ENCODE measurements at places on chromosomes 6 and 20.

DNA sequence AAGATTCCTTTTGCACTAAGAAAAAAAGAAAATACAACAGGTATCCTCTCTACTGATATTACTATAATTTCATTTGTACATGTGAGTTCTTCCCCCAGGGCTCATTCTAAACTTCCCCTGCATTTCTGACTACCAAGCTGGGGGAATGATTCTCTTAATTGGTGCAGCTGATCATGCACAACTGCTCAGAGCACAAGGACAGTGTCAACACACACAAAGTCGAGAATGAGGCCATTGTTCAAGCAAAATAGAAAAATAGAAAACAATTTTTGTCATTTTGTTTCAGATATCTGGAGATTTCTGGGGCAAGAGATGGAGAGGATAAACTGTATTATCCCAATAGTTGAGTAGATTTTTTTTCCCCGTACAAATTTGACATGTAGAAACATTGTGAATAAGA is 236.3 kb downstream of the HAO1 start:
- DNase-seq: no peak

DNA sequence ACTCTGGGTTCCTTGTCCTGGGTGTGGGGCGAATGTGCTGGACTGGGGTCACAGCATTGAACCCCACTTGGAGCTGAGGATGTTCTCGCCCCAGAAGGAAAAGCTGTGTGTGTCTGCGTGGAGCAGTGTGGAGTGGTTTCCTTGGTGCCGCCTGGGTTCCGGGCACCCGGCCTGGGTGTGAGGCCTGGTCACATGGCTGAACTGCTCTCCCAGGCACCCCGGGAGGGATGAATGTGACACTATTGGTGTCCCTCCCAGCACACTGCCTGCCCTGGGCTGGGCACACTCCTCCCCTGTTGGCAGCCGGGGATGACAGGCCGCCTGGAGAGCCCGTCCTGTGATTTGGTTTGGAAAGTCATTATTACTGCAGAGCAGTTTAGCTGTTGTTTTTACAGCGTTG is 12.3 kb downstream of the MYT1 start:
- DNase-seq: no peak

GRCh38 chr6:24464253-24465038 is 24.9 kb downstream of the GPLD1 start:
- no peak for DNase-seq

- peak; percentile 23 for DNase-seq
Measured at GRCh38 chr6:70686548-70687133, 19.0 kb downstream of the SMAP1 start.

DNA sequence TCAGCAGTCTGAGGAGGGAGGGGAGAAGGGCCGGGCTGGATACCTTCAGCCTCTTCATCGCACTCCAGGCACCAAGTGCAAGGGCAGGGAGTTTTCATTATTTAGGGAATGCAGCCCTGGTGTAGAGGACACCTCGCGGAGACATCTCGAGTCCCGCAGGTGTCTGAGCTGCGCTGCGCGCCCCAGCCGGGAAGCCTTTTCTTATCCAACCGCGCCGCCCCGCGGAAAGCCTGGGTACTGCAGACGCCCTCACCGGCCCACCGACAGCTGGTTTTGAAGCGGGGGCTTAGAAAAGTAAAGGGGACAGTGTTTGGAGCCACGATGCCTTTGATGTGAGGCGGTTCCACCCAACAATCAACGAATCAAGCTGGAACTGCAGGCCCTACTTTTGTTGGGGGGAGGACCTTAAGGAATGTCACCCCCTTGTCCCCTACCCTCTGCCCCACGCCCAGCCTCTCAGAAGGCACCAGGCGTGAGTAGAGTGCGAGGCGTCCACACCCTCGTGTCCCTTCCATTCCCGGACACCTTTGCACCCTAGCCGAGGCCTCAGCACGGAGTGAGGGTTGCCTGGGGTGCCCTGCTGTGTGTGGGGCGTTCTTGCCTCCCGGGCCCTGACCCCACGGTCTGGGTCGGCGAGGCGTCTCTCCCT is 8.6 kb downstream of the NKX2-2 start:
- DNase-seq: peak; percentile 88

- DNase-seq: no peak
Measured at GRCh38 chr20:38418509-38419204, 16.5 kb downstream of the SNHG17 start.

DNA sequence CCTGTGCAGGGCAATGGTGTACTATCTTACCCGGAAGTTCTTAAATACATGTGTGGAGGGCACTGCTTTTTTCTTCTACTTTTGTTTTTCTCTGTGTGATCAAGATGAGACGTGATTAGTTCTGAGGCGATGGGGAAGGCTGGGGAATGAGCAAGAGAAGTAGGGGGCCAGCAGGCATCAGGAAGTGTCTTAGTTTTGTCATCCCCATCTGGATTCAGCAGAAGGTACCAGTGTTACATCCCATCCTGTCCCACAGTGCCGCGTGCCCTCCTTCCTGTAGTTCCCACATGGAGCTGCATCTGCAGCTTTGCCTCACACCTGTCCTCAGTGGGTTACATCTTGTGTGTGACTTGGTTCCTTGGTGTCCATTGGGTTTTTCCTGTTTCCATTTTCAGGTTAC is 86.9 kb downstream of the FNDC1 start:
- DNase-seq: no peak

DNA sequence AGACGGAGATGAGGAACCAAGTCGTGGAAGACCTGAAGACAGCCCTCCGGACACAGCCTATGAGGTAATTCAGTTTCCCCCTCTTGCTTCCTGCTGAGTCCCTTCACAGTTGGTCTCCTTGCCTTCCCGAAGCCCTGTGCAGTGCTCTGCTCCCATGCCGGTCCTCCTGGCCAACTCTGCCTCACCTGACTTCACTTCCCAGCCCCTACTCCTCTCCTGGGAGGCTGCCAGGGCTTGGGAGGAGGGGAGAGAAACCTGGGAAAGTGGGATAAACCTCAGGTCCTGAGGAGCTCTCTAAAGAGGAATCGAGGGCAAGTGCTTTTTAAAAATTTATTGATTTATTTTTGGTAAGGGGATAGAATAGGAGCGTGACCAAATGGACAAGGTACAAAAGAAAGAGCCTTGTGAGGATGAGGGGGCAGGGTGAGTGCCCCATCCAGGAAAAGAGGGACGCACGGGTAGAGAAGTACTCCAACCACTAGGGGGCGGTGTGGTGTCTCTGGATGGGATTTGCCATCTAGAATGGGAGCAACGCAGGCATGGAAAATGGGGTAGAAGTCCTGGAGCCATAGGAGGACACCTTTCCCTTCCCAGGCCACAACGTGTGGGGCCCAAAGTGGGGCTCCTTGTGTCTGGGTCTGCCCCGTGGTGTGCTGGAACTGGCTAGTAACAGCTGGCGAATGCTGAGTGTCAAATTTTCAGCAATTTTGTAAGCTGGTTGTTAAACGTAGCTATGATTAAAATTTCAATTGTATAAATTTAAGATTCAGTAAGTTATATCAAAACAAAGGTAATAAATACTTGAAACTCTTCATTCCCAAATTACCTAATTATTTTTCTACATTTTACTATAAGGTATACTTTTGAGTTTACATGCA is 69.0 kb downstream of the MOCS1 start:
- peak; percentile 68 for DNase-seq

GRCh38 chr6:90184334-90185298 is 112.0 kb downstream of the BACH2 start:
- DNase-seq: no peak

GRCh38 chr6:117547688-117548621 is 54.4 kb downstream of the GOPC start:
- peak; percentile 52 for DNase-seq

GRCh38 chr20:23368316-23369071 is 6.5 kb downstream of the GZF1 start:
- no peak for DNase-seq

- no peak for DNase-seq
Measured at GRCh38 chr6:155996151-155996550, 540.5 kb upstream of the NOX3 start.

GRCh38 chr6:116381000-116381399 is 10.3 kb downstream of the DSE start:
- DNase-seq: no peak

DNA sequence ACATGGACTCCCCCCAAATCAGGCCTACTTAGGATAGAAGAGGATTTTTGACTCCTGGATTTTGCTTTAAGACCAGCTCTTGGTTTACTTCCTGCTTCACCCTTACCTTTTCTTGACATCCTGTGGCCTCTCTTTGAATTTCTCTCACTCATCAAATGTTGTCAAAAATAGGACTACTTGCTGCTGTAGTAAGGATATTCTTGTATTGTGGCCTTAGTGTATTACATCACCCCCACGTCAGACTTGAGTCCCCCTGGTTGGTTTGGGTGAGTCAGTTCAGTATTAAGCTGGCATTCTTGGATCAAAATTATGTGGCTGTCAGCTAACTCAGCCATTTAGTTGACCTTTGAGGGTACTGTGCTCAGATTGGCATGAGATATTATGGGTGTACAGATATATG is 1.1 kb downstream of the TPX2 start:
- DNase-seq: no peak

DNA sequence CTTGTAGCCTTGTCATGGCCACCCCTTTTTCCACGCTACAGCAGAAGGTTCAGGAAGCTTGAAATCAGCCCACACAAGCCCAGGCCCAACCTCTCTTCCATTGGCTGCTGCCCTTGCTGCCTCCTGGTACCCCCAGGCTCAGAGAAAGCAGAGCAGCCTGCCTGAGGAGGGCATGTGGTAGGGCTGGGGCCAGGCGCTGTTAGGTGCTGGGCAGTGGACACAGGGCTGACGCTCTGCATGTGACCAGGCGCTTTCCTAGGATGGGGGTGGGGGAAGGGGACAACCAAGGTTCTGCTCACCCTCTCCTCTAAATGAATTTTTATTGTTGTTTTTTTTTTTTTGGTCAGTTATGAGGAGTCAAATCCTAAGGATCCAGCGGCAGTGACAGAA is 36.3 kb upstream of the ID1 start:
- no peak for DNase-seq

DNA sequence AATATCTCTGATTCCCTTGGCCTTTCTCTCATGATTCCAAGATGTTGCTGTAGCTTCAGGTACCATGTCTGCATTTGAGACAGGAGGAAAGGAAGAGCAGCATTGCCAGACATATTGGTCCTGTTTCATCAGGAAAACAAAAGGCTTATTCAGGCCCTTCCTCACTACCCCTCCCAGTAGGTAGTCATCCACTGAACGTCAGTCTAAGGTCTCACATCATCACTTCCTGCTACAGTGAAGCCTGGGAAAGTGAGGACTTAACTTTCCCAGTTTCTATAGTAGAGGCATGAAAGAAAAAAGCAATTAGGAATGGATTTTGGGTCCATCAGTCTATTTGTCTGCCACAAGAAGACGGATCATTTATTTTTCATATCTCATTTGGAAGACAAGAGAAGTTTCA is 85.7 kb upstream of the SOX4 start:
- no peak for DNase-seq

DNA sequence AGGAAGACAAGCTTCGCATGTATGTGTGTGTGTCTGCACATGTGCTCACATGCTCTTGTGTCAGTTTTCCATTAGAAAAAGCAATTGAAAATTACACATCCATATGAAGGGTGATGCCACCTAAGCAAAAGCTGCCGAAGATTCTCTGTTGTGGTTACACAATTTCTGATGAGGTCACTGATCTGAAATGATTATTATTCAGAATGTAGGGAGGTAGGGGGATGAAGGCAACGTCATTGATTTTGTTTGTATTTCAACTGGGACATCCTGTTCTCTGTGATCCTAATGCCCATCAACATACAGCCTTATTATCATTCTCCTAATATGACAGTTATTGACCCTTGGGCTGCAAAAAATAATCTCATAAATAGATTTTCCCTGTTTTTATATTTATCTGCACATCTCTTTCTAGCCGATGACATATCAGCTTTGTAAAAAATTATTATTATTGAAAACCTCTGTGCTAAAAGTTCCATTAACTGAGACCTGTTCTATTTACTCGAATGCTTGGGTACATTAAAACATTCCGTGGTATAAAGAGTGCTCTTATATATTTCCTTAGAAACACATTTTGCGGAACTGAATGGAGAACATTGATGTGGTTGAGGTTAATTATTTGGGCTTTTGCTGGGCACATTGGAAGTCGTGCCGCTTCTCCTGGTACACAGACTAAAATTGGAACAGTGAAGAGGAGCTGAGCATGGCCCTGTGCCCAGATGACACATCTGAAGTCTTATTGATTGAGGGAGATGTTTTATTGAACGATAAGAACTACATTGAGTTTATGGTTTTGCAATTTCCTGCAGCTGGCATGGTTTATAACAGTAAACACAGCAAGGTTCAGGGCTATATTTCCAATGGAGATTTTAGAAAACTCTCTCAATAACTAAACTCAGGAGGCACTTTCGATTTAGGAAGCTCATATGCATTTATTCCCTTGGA is 51.3 kb downstream of the ZNF831 start:
- DNase-seq: no peak

GRCh38 chr6:137087902-137088301 is 43.1 kb upstream of the IL20RA start:
- no peak for DNase-seq

Data from GM20000 (cell line).